NCI-H1105 treated with DMSO at 0.1 percent for 48 hours (cell line): ENCODE measurements at places on chromosomes 11 and 22.
A peak's percentile ranks its signal among the peaks of the same experiment; 100 is the strongest.

- no peak for DNase-seq
These were observed 145.9 kb upstream of the NAV2 start for GRCh38 chr11:19566583-19567379.

DNA sequence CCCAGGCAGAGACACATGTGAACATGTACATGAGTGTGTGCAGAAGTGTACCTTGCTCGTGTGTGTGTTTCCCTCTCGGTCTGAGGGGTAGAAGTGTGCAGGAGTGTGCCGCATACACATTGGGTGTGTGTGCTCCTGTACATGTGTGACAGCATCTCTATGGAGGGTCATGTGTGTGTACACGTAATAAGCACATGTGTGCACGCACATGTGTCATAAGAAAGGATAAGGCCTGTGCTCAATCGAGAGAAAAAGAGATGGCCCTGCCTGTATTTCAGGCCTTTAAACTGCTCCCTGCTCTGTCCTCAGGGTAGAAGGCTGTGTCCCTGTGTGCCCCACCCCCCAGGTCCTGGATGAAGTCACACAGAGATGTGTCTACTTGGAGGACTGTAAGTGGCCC is 61.8 kb downstream of the OTOG start:
- DNase-seq, result no peak

GRCh38 chr11:130426837-130427341 is 1.5 kb downstream of the ADAMTS8 start:
- DNase-seq, result peak; percentile 81

DNA sequence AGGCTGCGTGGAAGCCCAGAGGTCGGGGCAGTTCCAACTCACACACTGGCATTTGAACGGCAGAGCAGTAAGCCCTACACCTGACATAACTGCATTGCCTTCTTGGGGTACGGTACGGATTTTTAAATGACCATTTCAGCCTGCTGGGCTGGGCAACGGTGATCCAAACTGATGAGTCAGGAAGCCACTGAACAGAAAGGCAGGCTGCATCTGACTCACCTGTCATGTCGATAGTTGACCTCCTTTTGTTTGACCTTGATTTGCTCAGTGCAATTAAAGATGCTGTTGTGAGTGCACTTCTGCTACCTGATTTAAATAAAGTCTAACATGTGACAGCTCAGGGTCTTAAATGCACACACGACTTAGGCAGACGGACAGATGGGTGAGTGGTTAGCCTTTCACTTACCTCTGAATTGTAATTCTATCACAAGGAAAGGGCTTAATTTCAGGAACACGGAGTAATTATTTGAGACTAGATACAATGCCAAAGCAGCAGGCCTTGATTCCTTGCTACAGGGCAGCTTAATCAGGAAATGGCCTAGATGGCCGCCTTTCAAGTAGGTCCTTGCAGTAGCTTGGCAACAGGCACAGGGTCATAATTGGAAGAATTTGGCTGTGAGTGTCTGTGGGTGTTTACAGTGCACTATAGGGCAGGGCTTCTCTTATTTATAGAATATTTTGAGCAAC is 52.2 kb downstream of the BMAL1 start:
- peak; percentile 96 for DNase-seq

GRCh38 chr11:85821636-85822035 is 10.7 kb upstream of the SYTL2 start:
- DNase-seq, result no peak

- no peak for DNase-seq
These were observed 51.7 kb downstream of the BARX2 start for GRCh38 chr11:129427376-129427775.

DNA sequence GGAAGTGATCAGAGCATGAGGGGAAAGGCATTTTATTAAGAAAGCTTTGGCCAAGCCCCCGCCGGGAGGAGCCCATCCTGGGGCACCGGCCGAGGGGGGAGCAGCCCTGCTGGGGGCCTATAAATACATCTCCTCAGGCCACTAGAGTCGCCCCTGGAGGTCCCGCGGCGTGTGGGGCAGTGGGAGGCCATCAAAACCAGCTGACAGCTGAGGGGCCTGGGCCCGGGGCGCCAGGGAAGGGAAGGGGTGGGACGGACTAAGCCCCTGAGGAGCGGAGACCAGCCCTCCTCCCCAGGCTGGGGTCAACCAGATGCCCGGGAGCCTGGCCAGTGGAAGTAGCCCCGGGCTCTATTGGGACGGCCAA is 13.1 kb downstream of the SCARF2 start:
- no peak for DNase-seq

- DNase-seq, result no peak
These were observed 46.7 kb downstream of the MED15 start for GRCh38 chr22:20553947-20554741.

GRCh38 chr11:80542704-80543103 is 1101.9 kb upstream of the TENM4 start:
- no peak for DNase-seq

GRCh38 chr11:67648140-67648795 is 2.3 kb downstream of the ACY3 start:
- DNase-seq, result peak; percentile 3

GRCh38 chr22:35517769-35518530 is 22.7 kb upstream of the RASD2 start:
- no peak for DNase-seq

GRCh38 chr11:16191868-16192240 is 164.5 kb downstream of the SOX6 start:
- peak; percentile 78 for DNase-seq

- peak; percentile 66 for DNase-seq
These were observed 31.6 kb upstream of the JAM3 start for GRCh38 chr11:134037046-134037908.

DNA sequence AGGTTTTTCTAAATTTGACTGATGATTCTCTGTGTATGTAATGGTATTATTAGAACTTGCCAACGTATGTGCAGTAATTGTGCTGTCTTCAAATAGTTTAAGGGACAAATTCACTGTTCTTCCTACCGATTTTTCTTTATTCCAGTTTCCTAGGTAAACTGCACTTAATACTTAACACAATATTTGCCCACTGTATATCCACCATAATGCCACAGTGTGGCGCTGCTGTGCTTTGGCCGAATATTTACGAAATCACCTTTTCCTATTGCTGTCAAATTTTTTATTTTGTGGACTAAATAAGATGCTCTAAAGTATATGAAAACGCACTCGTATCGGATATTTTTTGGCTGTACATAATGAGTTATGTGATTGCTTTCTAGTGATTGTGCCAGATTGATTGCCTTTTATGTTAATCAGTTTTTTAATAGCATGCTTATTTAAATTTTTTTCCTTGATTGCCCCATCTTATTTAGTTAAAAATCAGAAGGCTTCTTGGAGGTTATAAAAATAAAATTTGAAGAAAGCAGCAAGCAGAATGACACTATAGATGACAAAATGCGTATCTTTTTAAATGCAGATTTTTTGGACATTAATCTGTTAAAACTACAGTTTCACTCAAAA is 10.5 kb downstream of the AASDHPPT start:
- no peak for DNase-seq

DNA sequence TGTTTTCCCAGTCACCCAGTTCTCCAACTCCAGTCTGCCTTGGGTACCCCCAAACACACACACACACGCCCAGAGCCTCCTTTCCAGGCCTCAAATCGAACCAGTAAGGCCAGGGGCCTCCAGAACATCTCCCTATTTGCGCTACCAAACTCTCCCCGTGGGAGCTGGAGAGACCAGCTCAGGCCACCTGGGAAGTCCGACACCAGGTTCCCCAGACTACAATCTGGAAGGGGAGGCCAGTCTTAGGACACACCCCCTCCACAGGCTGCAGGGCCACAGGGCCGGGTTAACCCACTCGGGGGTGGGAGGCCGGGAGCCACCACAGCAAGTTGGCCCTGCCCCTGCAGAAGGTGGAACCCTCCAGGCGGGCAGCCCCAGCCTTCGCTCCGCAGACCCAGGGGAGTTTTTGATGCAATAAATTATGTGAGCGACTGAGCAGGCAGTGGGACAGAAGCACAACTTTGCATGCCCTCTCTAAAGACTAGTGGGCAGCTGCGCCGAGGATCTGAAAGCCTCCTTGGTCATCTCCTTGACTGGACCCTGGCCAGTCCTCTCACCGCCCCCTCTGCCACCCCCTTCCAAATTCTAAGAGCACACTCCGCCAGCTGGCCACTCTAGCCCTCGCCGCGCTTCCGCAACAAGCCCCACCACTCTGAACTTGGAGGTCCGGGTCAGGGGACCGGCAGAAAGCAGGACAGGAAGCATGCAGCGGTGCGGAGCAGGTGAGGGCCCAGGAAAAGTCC is 2.8 kb downstream of the IGF2 start:
- no peak for DNase-seq

GRCh38 chr11:119472856-119473222 is 49.9 kb upstream of the THY1 start:
- DNase-seq, result no peak

- no peak for DNase-seq
These were observed 402.8 kb downstream of the NXPE2 start for GRCh38 chr11:115080923-115081680.

DNA sequence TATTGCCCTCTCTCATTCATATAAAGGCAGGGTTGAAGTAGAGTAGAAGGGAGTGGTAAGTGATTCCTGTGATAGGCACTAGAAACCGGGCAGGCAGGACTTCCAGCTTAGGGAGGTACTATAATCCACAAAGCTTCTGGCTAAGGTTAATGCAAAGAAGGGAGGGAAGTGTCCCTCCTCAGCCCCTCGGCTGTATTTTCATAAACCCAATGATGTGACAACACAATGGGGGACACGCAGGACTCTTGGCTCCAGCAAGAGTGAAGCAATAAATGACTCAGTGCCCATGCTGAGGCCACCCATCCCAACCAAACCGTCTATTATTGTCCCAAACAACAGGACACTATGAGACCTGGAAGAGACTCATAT is 90.7 kb downstream of the ETS1 start:
- no peak for DNase-seq

DNA sequence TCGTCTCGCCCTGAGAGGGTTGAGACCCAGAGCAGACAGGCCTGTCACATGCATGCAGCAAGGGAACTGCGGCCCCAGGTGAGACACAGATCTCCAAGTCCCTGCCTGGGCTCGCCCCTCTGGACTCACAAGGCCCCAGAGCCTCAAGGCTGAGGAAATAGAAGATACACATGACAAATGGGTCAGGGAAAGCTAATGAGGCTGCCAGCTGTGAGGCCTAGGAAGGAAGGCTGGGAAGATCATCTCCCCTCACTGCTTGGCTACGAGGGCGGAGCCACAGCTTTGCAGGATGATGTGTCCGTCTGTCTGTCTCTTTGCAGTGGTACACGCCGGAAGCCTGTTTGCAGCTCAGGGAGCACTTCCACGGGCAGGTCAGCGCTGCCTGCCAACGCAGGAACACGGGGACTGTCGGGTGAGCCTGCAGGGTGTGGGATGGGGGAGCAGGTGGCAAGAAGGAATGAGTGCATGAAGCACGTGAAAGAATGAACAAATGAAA is 4.5 kb downstream of the RAB36 start:
- no peak for DNase-seq

DNA sequence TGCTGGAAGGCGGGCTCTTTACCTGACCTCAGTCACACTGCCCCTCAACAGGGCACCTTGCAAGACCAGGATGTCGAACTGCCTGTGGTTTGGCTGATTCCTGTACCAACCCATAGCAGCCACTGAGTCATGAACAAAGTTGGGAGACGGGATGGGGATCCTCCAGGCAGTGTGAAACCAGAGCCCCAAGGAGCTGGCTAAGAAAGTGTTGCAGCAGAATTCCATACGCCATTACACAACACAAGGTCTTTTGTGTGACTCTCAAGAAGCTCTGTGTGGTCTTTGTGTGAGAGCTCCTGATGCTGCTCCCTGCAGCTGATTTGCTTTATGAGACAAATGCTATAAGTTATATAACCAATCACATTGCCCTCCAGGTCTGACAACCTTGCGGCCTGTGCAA is 617.7 kb downstream of the OPCML start:
- DNase-seq, result no peak

DNA sequence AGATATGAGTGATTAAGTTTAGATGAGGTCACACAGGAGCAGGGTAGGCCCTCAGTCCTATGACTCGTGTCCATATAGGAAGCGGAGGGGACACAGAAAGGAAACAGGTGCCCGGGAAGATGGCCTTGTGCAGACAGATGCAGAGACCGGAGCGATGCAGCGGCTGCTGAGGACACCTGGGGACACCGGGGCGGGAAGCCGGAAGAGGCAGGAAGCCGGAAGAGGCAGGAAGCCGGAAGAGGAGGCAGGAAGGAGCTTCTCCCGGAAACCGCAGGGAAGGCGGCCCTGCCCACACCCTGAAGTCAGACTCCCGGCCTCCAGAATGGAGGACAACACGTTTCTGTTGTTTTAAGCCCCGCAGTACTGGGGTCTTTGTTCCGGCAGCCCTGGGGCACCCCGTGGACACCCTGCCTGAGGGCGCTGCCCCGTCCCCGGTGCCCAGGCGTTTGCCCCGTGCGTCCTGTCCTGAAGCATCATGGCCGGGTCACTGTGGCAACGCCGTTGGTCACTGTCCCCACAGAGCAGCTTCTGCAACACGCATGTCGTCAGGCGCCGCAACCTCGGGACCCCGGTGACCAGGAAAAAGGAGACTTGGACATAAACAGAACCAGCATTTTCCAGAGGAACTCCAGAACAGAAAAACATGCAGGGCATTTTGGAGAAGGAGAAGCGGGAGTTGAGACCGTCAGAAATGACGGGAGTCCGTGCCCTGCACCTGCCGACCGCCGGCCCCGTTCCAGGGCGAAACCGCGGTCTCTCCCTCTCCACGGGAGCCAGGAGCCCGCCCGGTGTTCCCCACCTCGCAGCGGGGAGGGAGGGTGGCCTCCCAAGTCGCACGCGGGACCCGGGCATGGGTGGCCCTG is 103.4 kb downstream of the BRD1 start:
- peak; percentile 55 for DNase-seq

- DNase-seq, result no peak
These were observed 15.6 kb downstream of the DDX17 start for GRCh38 chr22:38490475-38490874.

DNA sequence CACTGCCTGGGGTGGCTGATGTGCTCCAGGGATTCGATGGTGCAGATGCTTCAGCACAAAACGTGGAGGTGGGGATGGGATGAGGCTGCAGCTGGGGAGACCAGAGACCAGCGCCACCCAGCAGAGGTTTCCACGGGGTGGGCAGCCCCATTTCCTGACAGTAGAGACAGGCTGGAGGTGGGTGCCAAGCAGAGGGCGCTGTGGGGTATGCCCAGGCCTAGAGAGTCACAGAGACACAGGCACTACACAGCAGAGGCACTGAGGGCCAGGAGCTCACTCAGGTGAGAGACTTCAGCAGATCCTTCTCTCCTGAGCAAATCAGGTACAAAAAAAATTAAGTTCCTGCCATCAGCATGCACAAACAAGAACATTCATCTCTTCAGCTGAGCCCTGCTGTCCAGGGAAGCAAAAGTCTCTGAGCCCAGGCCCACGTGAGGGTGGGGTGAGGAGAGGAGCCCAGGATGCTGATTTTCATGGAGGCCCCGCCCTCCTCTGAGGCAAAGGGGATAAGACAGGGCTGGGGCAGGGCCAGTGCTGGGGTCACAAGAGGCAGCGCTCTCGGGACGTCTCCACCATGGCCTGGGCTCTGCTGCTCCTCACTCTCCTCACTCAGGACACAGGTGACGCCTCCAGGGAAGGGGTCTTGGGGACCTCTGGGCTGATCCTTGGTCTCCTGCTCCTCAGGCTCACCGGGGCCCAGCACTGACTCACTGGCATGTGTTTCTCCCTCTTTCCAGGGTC is 53.1 kb downstream of the GGTLC2 start:
- DNase-seq, result no peak
